Left colon (tissue), 2 donors: ENCODE measurements at places on chromosomes 2 and 18. TPM values are rescaled to one million over a fixed set of nuclear protein-coding genes. Genes with fewer than 3 reads are reported as not detected.

- DNase-seq = no peak
These were observed 750.8 kb upstream of the ACVR2A start for GRCh38 chr2:147094077-147094476.

DNA sequence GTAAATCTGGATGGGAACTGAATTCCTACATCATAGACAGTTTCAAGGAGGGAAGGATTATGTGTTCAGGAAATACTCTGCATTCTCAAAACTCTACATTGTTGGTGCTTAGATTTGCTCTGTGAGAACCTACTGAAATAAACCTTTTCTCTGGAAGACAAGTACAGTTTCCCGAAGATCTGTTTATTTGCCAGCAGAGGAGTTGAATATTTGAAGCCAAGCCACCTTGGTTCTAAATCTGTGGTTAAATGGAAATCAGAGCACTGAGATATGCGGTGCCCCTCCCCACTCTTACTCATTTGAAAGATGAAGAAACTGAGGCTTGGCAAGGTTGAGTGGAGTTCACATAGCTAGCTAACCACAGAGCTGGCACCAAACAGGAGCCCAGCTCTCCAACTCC, 146.3 kb upstream of the CTAGE1 start:
- DNase-seq = no peak

DNA sequence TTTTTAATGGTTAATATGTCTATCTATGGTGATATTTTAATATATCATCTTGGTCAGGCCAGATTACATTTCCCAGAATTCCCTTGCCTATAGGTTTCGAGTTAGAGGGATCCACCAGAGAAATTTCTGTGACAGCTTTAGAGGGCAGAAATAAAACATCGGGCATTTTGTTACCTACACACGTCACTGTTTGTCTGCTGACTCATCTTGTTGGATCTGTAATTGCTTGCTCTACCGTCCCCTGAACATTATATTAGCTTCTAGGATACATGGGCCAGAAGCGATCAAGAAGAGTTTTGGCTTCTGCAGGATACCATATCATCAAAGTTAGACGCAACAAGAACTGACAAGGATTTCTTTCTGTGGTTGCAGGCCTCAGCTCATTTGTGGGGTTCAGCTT, 795.8 kb upstream of the GCFC2 start:
- DNase-seq = no peak

GRCh38 chr2:101354420-101355311, 32.6 kb downstream of the CREG2 start:
- DNase-seq = no peak

HOXD3 gene
- 3.8 TPM for total RNA-seq

MARCHF4 gene
- total RNA-seq = 0.37 TPM

DNA sequence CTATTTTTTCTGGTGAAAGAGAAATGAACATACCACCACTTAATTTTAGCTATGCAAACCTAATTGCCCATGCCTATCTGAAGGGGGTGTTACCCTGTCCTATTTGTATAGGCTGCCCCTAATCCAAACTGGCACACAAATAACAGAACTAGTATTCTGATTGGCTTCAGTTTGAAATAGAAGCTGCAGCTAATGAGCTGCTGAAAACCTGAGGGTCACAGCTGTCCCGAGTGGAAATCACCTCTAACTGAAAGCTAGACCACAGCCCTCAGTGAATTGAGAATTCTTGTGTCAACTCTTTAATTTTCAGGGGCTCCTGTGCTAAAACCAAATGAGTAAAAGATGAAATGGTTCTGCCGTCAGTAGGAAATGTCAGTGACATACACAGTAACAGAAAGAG, 28.7 kb downstream of the CCDC141 start:
- DNase-seq = no peak
